ENCODE measurements at places on chromosomes 1 and 21.

DNA sequence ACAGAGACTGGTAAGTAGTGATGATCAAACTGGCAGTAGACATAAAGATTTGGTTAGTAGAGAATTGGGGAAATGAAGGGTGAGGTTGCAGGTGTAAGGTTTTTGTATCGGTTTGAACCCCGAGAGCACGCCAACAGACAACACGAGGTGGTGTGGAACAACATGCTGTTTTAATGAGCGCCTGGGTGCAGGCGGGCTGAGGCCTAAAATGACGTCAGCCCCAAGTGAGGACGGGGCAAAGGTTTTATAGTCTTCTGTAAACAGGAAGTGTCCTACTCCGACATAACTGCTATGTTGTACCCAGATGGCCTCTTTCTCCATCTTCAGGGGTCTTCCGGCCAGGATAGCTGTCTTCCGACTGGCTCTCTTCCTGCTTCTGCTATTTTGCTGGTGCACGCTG is 178.8 kb downstream of the HHIPL2 start:
- no peak for DNase-seq

DNA sequence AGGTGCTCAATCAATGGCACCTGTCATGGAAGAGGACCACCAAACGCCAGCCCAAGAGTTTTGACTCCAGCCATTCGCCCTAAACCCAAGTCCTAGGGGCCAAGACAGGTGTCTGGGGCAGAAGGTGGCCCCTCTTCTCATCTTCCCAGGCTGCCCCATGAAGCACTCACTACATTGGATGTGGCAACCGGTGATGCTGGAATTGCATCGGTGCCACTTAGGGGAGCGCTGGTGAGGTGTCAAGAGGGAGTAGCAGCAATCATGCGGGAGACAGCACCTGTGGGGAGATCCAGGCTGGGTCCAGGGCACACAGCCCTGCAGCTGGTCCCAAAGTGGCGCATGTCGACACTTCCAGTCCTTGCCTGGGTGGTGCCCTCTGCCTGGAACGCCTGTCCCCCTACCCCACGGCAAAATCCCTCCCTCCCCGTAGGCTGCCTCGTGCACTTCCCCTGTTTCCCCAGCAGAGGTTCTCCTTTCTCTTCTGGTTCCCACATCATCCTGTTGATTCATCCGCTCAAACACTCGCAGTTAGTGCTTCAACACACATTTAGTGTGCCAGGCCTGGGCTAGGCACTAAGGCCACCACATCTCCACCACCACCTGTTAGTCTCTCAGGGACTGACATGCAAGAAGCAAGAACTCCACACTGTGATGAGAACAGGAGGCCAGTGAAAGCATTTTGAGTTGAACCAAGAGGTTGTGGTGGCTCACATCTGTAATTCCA is 18.5 kb downstream of the PLA2G2D start:
- DNase-seq, result peak; percentile 72

GRCh38 chr1:25204797-25205480 is 27.4 kb downstream of the SYF2 start:
- DNase-seq, result peak; percentile 70

- no peak for DNase-seq
Measured at GRCh38 chr1:194268839-194269238, 1082.4 kb upstream of the B3GALT2 start.

- peak; percentile 36 for DNase-seq
Measured at GRCh38 chr1:27489501-27489972, 430 bp downstream of the WASF2 start.

DNA sequence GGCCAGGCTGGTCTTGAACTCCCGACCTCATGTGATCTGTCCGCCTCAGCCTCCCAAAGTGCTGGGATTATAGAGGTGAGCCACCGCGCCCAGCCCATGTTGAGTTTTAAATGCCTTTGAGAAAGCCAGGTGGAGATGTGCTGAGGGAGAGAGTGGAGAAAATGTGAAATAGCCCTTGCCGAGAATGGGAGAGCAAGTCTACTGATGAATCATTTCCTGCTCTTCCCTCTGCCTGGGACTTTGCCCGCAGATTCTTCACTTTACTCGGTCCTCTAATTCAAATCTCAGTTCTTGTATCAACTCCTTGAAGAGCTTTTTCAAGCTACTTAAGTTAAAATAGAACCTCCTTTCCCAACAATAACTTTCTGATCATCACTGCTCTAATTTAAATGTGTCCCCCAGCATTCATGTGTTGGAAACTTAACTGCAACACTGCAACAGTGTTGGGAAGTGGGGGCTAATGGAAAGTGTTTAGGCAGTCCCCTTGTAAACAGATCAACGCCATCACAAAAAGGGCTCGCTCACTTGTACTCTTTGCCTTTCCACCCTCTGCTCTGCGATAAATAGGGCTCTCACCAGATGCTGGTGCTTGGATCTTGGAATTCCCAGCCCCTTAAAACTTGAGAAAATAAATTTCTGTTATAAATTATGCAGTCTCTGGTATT is 27.8 kb downstream of the OSBPL9 start:
- DNase-seq, result peak; percentile 80

DNA sequence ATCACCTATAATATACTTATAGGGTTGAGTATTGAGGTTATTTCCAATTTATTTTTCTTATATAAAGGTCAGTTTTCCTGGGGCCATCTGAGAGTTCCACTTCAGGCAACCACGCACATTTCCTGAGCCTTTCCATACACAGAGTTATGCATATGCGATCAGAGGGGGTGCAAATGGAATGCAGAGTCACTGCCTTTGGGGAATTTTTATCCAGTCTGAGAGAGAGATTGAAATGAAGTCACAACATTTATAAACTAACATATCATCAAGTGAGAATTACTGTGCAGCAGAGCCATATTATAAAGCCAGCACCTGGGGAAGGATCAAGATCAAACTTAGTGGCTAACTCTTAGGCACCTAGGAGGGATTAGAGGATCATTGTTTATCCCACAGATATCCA is 299.9 kb upstream of the PLXNA2 start:
- no peak for DNase-seq

- no peak for DNase-seq
Measured at GRCh38 chr1:43545695-43546387, 15.2 kb downstream of the PTPRF start.

- DNase-seq, result no peak
Measured at GRCh38 chr21:42228709-42229220, 9.8 kb downstream of the ABCG1 start.

GRCh38 chr1:4655674-4656532 is 1.5 kb downstream of the AJAP1 start:
- DNase-seq, result peak; percentile 43
